ENCODE measurements at places on chromosomes 4 and X. TPM values are rescaled to one million over a fixed set of nuclear protein-coding genes. Genes with fewer than 3 reads are reported as not detected.

Gene COQ2
- total RNA-seq, result 11.6 TPM

Gene IGFBP7
- total RNA-seq, result 117 TPM

Gene ZNF182
- 2.2 TPM for total RNA-seq

Gene ARR3
- total RNA-seq, result not detected

Gene RBPJ
- total RNA-seq, result 31.8 TPM

Measured in hematopoietic multipotent progenitor cell (in vitro differentiated cells).